ENCODE measurements at places on chromosomes 2 and 18.

DNA sequence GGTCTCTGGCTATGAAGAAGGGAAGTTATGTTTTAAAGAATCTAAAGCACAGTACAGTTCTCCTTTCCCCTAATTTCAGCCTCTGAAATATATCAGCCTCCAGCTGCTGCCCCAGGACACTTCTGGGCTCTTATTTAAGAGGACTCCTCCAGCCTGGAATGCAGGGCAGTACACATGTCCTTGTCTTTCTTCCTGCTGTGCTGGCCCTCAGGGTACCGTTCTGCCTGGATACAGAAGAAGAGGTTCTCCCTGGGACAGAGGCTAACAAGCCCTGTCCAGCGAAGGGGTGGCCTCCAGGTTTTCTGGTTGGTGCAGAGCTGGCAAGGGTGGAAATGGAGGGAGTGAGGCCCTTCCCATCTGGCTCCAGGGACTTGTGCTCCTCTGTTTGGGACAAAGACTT lies 22.1 kb downstream of the MLPH start:
- DNase-seq = no peak

DNA sequence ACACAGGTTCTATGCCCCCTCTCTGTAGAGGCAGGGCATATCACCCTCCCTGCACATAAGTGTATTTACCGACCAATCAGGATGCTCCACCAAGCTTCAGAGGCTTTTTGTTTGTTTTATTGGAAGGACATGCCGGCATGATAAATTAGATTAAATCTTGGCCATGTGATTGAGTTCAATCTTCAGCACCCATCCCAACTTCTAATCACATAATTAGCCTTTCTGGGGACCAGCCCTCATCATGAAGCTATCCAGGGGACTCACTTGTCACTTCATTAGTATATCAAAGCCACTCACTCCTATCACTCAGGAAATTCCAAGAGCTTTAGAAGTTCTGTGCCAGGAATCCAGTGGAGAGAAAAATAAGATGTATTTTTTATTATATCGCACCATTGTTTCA lies 158.6 kb upstream of the SYT4 start:
- DNase-seq = no peak

GRCh38 chr2:155727187-155727895 lies 605.2 kb downstream of the NR4A2 start:
- DNase-seq = no peak

- DNase-seq = no peak
Observed at GRCh38 chr2:98915751-98916358, 20.2 kb downstream of the CRACDL start.

GRCh38 chr2:219656526-219656925 lies 29.1 kb downstream of the SLC4A3 start:
- no peak for DNase-seq

DNA sequence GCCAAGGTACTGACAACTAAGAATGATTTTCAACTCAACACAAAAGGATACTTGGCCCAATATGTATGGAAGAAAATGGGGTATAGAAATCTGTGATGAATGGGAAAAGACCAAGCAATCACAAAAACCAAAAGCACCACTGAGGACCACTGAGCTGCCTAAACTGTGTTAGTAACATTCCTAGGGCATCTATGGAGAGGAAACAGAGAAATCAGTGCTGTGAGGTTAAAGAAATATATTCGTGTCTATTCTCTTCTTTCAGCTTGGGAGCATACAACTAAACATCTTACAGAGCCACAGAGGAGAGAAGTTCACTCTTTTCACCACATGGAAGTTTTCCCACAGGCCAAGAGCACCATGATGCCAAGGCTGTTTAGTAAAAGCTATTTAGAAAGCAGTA lies 47.3 kb upstream of the CALCRL start:
- no peak for DNase-seq

GRCh38 chr2:105640246-105640645 lies 104.5 kb upstream of the NCK2 start:
- no peak for DNase-seq

GRCh38 chr2:237413777-237414661 lies at the start of gene COL6A3:
Gene COL6A3, minus strand, starts transcription at chr2:237414164. Its CDS starts 17,347 bp downstream, at chr2:237396817.
- no peak for DNase-seq

DNA sequence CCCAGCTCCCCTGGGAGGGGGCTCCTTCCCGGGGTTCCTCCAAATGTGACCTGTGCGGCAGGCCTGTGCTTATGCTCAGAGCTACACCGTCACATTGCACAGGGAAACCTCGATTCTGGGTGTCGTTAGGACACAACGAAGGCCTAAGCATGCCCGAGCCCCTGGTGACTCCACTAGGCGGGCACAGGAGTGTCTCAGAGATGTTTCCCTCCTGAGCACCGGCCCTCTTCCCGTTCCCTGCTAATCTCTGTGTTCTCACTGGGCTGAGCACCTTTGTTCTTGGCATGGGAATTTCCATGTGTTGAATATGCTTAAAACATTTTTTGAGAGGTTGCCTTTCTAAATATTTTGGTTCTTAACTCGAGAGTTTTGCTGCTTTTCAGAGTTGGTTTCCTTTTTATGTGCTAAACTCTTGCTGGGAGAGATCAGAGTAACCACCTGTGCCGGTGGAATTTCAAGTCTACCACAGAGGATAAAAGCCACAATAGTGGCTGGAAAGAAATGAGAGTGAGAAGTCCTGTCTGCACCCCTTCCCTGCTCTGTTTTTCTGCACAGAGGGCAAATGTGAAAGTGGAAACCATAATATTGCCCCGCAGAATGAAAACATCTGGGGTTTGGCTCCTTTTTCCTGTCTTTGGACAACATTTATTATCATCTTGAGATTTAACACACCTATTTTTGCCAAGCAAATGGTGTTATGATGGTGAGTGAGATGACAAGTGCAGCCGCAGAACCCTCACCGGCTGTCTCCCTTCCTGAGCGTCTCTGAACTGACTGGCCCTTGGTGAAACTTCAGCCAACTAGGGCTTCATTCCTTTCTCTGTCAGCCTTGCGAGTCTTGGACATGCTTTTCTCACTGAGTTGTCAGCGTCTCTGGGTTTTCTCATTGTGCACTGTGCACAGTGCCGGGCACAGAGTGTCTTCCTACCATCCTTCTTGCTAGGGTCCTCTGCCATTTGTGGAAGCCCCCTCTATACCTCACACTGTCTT lies 154.1 kb downstream of the VAPA start:
- DNase-seq = no peak

- DNase-seq = no peak
Observed at GRCh38 chr18:52546686-52547346, 206.8 kb downstream of the DCC start.

DNA sequence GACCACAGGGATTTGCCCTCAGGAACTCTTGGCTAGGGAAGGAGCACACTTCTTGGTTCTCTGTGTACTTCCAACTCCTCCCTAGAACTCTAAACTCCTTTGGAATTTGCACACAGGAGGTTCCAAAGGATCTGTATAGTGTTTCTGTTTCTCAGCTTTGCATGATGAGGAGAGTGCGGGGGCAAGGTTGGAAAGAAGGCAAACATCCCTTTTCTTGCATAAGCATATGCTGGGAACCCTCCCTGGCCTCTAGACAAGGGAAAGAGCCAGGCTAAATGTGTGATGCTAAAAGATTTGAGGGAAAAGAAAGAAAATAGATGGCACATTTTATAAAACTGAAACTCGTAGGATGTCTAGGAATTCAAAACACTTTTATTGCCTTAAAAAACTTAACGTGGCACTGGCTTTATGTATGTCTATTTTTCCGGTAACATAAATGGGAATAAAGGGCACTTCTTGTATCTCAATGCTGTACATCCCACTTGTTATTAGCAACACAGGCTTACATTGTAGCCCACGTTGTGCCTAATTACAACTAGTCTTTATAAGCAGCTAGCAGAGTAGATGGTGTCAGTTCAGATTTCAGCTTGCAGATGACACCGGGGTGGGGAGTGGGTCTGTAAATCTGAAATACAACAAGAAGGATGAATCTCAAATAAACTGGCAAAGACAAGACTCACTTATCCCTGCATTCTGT lies 165.8 kb downstream of the GPD2 start:
- no peak for DNase-seq

DNA sequence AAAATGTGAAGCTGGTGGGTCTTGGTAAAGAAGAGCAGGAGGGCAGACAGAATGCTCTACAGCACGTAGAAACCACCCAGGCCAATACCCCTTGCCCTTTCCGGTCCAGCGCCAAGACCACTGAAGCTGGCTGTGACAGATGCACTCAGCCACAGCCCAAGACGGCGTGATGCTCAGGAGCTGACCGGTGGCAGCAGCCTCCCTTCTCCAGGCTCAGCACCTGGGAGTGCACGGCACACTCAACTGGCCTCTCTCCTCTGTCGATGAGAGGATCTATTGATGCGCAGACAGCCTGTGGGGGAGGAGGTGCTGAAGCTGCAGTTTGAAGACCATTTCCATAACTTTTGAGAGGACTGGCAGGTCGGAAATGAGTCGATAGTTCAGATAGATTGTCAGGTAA lies 141.0 kb upstream of the MYT1L start:
- no peak for DNase-seq

DNA sequence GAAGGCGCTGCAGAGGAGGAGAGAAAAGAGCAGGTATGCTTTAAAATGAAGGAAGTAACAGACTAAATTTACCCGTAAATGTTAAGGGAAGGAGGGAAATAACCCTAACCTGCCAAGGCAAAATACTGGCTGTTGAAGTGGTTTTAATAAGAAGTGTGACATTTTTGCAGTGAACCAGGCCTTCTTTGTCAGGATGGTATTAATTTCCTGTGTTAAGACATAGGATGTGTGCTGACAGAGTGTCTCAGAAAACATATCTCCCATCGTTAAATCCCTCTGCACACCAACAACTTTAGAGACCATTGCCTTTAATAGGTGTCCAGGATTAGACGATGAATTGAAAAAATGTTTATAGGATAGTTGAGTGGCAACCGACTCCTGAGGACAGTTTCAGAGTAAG lies 9.9 kb downstream of the TTC39C start:
- DNase-seq = no peak

DNA sequence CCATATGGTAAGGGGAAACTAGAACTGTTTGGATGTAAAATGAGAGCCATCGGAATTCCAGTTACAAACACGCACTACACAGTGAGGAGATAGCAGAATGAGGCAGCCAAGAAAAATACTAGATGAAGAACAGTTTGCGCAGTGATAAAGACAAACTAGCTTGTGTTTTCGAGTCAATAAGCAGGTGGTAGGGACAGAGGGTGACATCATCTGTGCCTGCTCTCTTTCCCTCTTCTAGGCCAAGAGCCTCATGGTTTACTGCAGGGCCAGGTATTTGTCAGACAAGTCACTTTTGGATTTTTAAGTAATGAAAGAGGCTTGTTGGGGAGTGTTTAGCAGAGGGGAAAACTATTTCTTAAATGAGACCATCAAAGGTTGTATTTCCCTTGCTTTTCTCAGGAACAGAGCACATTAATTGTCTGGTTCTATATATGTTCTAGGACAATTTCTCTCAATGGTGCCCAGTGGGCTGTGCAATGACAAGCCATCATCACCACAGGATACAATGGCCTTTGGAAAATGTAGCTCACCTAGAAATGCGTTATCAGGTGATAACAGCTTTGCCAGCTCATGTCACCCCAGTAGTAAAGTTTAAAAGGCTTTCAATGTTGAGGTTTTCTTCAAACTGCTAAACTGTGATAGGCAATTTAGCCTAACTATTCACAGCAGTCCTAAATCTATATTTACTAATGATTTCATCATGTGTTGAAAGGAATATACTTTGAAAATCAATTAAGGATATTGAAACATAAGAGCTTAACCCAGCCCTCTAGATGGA lies 1210.3 kb upstream of the ZEB2 start:
- DNase-seq = no peak

DNA sequence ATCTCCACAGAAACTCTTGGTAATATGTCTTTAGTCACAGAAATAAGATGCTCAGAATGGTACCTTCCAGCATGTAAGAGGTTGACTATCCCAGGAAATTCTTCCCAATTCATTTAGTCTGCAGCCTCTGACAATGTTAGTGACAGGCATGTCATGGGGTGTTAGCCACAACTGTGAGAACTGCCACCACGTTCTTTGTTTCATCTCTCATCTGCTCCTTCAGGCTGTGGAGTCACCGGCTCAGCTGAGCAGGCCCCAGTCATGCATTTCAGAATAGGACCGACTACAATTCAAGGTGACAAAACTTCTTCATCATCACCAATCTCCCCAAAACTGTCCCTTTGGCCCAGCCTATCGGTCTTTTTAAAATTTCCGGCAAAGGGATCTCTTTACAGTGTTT lies 167.5 kb downstream of the AKAIN1 start:
- no peak for DNase-seq

- no peak for DNase-seq
Observed at GRCh38 chr2:3627500-3628100, 30.4 kb upstream of the ALLC start.

- no peak for DNase-seq
Observed at GRCh38 chr2:38167968-38168350, 92.0 kb upstream of the CYP1B1 start.

DNA sequence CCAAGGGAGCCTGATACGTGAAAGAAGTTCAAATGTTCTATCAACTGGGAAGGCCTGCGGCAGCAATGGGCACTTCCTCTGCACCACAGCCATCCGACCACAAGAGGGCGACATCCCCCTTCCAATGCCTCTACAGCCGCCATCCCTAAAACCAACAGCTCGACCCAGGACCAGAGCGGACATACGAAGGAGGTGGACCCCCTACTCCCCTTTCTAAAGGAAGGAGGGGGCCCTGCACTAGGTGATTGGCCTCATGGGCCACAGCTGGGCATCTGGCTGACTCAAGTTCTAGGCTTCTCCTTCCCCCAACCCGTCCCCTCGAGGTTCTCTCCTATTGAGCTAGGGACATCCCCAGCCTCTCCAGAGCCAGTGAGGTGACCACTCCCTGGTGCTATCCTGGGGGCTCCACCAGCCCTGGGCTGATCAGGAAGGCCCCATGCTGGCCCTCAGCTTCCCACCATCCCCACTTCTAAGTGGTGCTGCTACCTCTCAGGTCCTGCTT lies 217.2 kb downstream of the TNS1 start:
- no peak for DNase-seq

Data from NCI-H2081 treated with DMSO at 0.1 percent for 48 hours (cell line).